WTC11 (cell line): ENCODE measurements at places on chromosomes 5 and 9. TPM values are rescaled to one million over a fixed set of nuclear protein-coding genes. Genes with fewer than 3 reads are reported as not detected.

The GLRA1 gene
- not detected in 3 replicates for total RNA-seq

GRCh38 chr5:135891268-135891667 is 4.4 kb downstream of the IL9 start:
- no peak overlapping the region for H3K4me3 ChIP-seq
- no peak for DNase-seq
- H3K36me3 ChIP-seq = no peaks in the 10 kb centered on the region
- H3K27me3 ChIP-seq = peaks cover 26% of the 10 kb centered on the region

DNA sequence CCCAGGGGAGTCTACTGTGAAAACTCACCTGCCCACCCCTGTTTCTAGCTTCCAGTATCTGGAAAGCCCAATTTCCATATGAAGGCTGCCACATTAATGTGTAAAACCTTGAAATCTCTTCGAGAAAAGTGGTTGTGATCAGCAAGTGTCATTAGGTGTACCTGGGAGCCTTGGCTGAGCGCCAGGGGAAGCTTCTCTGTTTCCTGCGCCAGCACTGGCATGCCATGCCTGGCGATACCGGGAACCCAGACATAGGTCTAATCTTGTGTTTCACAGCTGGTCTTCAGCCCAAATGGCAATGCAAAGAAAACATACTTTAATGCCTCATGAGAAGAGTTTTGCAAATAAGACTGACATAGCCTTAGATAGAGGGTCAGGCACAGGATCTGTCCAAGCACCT is 101.6 kb downstream of the TENT4A start:
- H3K4me1 ChIP-seq = peaks cover 12% of the 10 kb centered on the region
- no peak overlapping the region for H3K27ac ChIP-seq
- H3K27me3 ChIP-seq = peaks cover 2% of the 10 kb centered on the region; the same call in 1 of the 2 replicates
- no peaks in the 10 kb centered on the region for H3K36me3 ChIP-seq
- no peak overlapping the region for H3K4me3 ChIP-seq
- no peak for DNase-seq

GRCh38 chr5:95836544-95836943 is 14.0 kb upstream of the GLRX start:
- DNase-seq = no peak
- H3K36me3 ChIP-seq = no peaks in the 10 kb centered on the region
- no peak overlapping the region for H3K4me3 ChIP-seq
- H3K27ac ChIP-seq = no peak overlapping the region
- peaks cover 10% of the 10 kb centered on the region for H3K4me1 ChIP-seq

The TMEM252 gene
- not detected in 3 replicates for total RNA-seq

The PCDHA7 gene
- total RNA-seq = 2.3 to 2.7 TPM (median 2.4 TPM) in 3 replicates
